ENCODE measurements at places on chromosomes 2 and 18. TPM values are rescaled to one million over a fixed set of nuclear protein-coding genes. Genes with fewer than 3 reads are reported as not detected.

REG3G gene
- not detected for polyA plus RNA-seq

KLHL41 gene
- 2.1 TPM for polyA plus RNA-seq

CRYBA2 gene
- polyA plus RNA-seq, result not detected

RAB17 gene
- not detected for polyA plus RNA-seq

SOX11 gene
- 0.60 TPM for polyA plus RNA-seq

OTOS gene
- not detected for polyA plus RNA-seq

GPR39 gene
- 2.0 TPM for polyA plus RNA-seq

SCN1A gene
- 109 TPM for polyA plus RNA-seq

POTEI gene
- 0.67 TPM for polyA plus RNA-seq

MRPL30 gene
- polyA plus RNA-seq, result 35.0 TPM

ANKMY1 gene
- 1.5 TPM for polyA plus RNA-seq

CYS1 gene
- 0.22 TPM for polyA plus RNA-seq

MLPH gene
- not detected for polyA plus RNA-seq

SERPINB3 gene
- not detected for polyA plus RNA-seq

ANKRD62 gene
- polyA plus RNA-seq, result not detected

RGPD3 gene
- not detected for polyA plus RNA-seq

IL18RAP gene
- not detected for polyA plus RNA-seq
